H7 (cell line): ENCODE measurements at places on chromosomes 11 and 22. TPM values are rescaled to one million over a fixed set of nuclear protein-coding genes. Genes with fewer than 3 reads are reported as not detected.

DNA sequence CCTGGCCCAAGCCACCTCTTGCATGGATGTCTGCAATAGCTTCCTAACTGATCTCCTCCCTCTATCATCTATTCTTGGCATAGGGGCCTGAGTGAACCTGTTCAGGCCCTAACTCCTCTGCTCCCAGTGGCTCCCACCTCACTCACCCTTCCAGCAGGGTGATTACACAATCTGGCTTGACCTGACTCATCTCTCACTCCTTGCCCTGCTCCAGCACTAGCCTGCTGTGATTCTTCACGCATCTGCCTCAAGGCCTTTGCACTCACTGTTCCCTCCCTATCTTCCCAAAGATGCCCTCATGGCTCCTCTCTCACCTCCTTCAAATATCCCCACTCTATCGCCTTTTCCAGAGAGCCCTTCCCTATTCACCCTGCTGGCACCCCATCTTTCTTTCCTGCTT lies 10.5 kb downstream of the SCN4B start:
- no peak for DNase-seq

GRCh38 chr11:18775492-18776292 lies 15.9 kb downstream of the PTPN5 start:
- DNase-seq = peak; percentile 81

DNA sequence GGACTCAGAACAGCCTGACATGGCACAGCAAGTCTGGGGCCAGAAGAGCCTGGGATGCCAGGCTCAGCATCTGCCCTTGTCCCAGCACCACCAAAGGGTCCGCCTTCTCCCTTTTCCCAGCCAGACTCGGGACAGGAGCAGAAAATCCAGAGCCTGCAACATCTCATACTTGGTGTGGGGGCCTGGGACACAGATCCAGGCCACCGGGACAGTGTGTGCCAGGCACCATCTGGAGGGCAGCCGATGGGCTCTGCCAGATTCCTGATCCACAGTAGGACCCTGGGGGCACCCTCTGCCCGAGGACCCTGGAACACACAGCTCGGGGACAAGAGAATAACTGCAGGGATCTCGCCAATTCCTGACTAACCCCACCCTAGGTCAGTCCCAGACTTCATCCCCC lies 67.7 kb downstream of the PHF21B start:
- no peak for DNase-seq

Gene RHOD
- 8.7 and 15.7 TPM in 2 replicates for total RNA-seq

GRCh38 chr11:131195661-131196517 lies 174.5 kb upstream of the NTM start:
- no peak for DNase-seq

- DNase-seq = no peak
These were observed 41.7 kb upstream of the SMTN start for GRCh38 chr22:31039393-31039792.

- no peak for DNase-seq
These were observed 315.9 kb upstream of the CCDC90B start for GRCh38 chr11:83601914-83602527.

DNA sequence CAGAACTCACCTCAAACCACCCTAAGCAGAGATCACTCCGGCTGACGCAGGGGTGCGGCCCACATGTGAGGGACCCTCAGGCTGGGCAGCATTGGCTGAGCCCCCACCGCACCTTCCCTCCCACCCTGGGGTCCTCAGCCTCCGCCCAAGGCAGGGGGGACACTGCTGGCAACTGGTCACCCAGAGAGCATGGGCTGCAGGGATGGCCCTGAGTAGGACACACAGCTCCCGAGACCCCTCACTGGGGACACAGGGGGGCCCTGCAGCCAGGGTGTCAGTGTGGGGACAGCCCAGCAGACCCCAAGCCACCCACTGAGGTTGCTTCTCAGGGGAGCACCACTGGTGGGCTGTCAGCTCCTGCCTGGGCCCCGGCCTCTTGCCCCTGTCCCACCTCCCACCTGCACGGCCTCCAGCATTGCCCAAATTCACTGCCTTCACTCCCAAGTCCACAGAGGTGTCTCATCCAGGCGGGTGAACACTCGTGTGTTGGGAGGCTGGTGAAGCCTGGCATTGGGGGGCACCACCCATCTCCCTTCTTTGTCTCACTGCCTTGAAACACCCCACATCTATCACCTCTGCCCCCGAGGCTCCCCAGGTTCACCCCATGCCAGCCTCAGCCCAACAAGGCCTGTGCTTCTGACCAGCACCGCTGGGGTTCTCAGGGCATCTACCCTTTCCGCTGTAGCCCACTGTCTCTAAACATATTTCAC lies 4.7 kb downstream of the C11orf21 start:
- no peak for DNase-seq

Gene ART1
- total RNA-seq = 0.07 TPM in 1 of 2 replicates, not detected in the other

Gene ZNF280B
- total RNA-seq = 2.9 and 3.7 TPM in 2 replicates

GRCh38 chr11:134333946-134334345 lies 2.2 kb downstream of the GLB1L2 start:
- DNase-seq = no peak

Gene PHETA2
- 10.3 and 11.5 TPM in 2 replicates for total RNA-seq

GRCh38 chr11:36453678-36454077 lies 56.4 kb downstream of the TRAF6 start:
- no peak for DNase-seq

DNA sequence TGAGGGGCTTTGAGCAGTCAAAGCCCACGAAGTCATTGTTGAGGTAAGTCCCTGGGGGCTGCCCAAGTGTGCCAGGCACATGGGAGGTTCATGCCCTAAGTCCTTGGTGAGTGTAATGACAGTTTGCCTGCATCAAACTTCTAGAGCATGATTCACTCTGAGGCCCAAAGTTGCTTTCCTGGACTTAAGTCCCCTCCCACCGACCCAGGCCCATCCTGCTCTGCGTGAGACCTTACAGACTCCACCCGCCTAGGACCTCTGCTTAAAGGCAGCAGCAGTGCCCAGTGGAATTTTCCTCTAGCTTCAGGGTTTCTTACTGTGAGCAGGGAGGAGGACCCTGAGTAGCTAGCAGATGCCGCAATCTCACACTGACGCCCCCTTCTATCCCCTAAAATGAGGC lies 5.7 kb upstream of the PVALB start:
- DNase-seq = peak; percentile 69

- DNase-seq = no peak
These were observed 89.7 kb upstream of the CSNK2A3 start for GRCh38 chr11:11442791-11443190.

DNA sequence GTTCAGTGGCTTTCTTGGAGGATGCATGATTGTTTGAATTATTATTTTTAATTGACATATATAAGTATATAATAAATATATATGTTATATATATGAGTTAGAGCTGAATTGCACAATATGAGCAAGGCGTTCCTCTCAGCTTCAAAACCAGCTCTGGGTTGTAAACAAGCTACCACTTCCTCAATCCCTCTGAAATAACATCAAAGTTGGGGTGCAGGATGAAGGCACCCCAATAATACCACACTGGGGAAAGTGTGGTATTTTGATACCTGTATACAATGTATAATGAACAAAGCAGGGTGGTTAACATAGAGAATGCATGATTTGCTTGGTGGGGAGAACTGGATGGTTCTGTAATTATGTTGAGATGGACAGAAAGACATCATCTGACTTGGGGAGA lies 1.7 kb upstream of the SORL1 start:
- no peak for DNase-seq

- DNase-seq = peak; percentile 28
These were observed 85.0 kb downstream of the LARGE1 start for GRCh38 chr22:33835265-33835664.

- DNase-seq = no peak
These were observed 1.5 kb upstream of the JAML start for GRCh38 chr11:118226296-118226695.

Gene MPST
- total RNA-seq = 188 and 201 TPM in 2 replicates

GRCh38 chr11:33347490-33348125 lies 90.4 kb downstream of the HIPK3 start:
- no peak for DNase-seq

GRCh38 chr11:41714101-41714500 lies 254.6 kb upstream of the LRRC4C start:
- DNase-seq = no peak

DNA sequence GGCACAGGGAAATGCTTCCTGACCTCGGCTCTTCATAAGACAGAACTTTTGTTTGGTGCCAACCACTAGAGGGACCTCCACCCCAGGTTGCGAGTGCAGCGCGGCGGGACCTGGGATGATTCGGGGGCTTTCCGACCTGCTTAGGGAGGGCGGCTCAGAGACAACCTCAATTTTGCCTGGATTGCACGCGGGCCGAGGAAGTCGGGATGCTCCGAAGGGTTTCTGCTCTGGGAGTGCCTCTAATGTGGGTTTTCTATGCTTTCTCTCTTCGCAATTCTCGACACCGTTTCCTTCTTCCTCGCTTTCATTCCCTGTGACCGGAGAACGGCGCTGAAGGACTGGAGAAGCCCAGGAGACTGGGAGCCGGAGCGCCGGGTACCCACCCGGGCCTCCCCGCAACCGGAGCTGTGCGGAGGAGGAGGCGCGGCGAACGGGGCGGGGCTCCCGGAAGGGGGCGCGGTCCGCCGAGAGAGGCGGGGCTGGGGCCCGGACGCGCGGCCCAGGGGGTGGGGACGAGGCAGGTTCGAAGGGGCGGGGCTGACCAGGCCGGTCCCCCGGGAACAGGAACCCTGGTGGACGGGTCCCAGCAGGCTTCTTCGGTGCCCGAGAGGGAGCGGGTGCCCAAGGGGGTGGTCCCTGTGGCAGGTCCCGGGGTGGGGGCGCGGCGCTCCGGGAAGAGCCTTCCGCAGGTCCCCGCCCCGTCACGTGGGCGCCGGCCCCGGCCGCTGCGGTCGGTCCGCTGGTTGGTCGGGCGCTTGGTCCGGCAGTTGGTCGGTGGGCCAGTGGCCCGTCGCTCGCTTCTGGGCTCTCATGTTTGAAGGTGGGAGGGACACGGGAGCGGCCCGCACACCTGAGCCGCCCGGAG lies at the start of gene PPFIBP2:
Gene PPFIBP2 (plus strand): TSS at position 766 of the 865 bp plus-strand sequence. CDS start 35,477 bp downstream, outside the sequence.
- peak; percentile 98 for DNase-seq

DNA sequence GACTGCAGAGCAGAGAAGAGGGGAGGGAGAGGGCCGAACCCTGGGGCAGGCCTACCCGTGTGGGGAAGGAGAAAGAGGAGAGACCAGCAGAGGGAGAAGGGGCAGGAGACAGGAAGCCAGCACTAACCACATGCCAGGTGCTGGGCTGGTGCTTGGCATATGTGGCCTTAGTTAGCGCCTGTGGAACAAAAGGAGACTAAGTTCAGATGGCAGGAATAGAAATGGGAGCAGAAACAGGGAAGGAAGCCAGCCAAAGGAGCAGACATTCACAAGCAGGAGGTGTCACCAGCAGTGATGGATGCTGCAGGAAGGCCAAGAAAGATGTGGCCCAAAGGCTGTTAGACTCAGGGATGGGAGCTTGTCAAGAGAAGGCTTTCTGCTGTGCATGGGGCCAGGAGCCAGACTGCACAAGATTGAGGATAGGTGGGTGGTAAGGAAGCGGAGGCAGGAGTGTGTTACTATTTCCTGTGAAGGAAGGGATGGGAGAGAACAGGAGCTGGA lies 26.7 kb downstream of the TREH start:
- DNase-seq = no peak

DNA sequence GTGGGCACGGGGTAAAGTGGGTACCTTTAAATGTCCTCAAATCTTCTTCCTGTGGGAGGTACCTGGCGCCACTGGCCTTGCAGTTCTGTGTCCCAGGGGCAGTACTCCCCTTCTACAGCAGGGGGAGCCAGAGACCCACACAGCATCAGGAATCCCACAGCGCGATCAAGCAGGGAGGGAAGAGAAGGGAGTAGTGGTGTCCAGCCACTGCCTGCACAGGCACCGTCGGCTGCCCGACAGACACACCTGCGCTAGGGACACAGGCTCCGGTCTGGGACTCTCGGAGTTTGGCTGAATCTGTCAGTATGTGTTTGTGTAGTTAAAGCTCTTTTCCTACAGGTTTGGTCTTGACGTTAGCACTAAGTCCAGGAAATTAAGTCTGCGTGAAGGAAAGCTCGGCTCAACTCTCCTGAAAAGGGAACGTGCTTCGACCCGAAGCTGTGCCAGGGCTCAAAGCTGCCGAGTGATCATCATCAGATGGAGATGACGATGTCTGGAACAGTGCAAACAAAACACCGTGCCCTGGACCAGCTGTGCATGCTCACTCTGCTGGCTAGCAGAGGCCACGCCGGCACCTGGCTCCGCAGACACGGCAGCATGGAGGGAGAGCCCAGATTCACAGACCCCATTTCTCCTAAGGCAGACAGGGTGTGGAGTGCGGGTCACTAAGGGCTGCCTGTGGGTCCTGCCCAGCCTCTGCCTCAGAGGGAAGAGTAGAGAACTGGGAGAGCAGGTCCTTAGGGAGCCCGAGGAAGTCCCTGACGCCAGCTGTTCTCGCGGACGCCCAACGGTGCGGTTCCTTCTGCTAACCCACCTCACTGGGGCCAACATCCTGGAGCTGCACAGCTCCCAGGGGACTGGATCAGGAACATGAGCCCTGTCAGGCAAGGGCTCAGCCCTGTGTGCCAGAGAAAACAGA lies 56.0 kb upstream of the BID start:
- peak; percentile 94 for DNase-seq

DNA sequence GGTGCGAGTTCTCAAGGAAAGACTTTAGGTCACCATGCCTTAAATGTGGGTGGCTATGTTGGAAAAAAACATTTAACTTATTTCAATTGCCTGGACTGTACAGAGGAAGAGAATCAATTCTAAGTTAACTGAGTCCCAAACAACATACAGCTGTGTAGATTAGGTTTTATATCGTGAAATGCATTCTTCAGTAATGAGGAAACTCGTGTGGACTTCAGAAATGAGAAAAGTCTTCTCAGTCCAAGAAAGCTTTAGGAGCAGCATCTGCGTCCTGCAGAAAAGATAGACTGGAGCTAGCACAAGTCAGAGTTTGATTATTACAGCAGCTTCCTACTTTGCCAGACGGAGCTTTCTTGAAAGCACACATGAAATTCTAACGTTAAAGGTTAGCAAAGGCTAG lies 673.0 kb downstream of the OPCML start:
- no peak for DNase-seq

DNA sequence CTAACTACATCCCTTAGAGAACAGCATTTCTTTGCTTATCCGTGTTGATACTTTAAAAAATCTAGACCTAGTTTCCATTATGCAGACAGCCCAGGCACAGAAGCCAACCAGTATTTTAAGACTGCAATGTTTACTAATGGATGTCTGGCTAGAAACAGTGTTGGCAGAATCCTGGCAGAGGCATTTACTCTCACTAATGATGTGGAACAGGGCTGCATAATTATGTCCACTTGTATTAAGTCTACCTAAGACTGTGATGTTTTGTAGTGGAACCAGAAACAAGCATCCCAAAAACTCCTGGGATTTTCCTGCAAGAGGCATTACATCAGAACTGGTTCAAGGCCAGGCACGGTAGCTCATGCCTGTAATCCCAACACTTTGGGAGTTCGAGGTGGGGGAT lies 50.2 kb upstream of the PICALM start:
- DNase-seq = no peak

DNA sequence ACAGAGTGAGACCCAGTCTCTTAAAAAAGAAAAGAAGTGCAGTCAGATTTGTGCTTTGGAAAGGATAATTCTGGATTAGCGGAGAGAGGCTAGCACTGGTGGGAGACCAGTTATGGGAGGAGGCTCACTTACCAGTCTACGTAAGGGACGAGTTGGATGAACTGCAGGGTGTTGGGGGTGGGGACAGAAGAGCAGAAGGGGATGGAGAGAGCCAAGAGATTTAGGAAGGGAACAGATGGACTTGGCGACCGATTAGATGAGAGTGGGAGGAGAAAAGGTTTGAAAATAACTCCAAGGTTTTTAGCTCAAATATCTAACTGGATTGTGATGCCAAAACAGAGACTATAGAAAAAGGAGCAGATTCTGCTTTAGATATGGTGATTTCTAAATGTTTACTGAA lies 81.4 kb downstream of the SFI1 start:
- no peak for DNase-seq
